ENCODE measurements at places on chromosomes 1 and 21.

- no peak for DNase-seq
These were observed 63.6 kb upstream of the ZC3H12A start for GRCh38 chr1:37410815-37411214.

- no peak for DNase-seq
These were observed 415 bp upstream of the LAD1 start for GRCh38 chr1:201399352-201400126.

DNA sequence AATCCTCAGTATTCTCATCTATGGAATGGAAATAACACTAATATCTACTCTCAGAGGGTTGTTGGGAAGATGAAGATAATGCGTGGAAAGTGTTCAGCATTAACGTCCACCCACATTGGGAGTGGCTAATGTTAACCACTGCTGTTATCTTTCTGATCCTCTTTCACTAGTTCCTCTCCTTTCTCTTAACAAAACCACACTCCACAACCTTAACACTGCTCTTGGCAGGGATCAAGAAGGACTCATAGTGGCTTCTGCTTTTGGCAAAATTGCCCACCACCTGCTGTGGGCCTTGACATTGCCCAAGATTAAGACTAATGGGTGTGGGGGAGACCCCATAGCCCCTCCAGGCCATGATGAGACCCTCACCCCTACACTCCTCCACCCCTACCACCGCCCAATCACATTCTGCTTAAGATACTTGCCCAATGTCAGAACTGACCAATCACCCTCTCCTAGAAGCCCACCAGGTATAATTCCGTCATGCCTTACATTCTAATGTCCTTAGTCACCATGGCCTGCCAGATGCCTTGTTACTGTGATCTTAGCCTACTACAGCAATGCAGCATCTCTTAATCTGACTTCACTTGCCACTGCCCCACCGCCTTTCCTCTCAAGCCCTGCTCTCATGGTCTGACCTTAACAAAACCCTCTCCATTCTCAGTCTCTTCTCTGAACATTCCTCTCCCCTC, 27.1 kb downstream of the DHCR24 start:
- no peak for DNase-seq

DNA sequence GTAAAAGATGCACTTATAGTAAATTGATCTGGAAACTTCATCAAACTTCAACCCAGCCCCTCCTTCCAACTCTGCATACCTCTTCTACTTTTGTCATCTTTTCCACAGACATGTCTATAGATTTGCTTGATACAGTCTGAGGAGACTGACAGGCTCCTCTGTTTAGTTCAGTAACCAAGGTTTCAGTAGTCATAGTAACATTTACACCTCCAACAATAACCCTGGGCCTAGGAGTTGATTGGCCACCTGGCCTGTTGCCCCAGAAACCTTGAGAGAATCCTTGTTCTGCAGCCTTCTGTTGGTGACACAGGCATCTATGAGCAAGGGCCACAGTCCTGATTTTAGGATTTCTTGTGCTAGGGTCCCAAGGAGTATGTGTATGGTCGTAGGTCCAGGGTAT, at the start of gene CFAP141:
Gene CFAP141 (minus strand): TSS at position 138 of the 400 bp plus-strand sequence. CDS start 26 bp downstream, at position 112.
- no peak for DNase-seq

DNA sequence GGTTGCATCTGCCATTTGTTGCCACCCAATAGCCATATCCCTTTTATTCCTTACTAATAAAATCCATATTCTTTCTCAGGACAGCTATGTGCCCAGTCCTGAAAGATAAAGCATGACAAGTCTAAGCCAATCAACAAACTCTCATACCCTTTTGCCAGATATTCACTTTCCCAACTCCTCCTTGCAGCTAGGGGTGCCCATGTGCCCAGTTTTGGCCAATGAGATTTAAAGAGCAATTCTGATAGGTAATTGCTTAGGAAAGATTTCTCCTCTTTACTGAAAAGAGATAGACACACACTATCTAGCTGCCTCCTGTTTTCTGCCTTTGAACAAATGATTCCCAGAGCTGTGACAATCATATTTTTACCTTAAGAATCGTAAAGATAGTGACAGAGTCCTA, 55.1 kb upstream of the LRRC8D start:
- no peak for DNase-seq

DNA sequence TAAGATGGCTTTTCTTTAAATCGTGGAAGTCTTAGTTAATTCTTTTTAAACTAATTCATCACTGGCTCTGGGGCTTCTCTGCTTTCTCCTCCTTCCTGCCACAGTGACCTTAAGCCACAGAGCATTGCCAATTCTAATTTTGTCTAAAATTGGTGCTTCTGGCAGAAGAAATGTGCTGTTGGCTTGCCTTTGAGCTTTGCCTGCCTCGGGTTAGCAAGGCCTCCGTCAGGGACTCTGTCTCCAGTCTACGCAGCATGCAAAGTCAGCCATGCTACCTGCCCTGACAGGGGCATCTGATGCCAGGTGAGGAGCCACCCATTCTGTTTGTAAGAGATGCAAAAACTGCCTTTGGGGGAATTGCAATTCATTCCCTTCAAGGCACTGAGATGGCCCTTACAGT, 25.2 kb downstream of the CLDN14 start:
- no peak for DNase-seq

- DNase-seq, result no peak
These were observed 30.4 kb upstream of the FOXO6 start for GRCh38 chr1:41330588-41331545.

GRCh38 chr1:209585197-209585596, 1.7 kb downstream of the CAMK1G start:
- DNase-seq, result no peak

DNA sequence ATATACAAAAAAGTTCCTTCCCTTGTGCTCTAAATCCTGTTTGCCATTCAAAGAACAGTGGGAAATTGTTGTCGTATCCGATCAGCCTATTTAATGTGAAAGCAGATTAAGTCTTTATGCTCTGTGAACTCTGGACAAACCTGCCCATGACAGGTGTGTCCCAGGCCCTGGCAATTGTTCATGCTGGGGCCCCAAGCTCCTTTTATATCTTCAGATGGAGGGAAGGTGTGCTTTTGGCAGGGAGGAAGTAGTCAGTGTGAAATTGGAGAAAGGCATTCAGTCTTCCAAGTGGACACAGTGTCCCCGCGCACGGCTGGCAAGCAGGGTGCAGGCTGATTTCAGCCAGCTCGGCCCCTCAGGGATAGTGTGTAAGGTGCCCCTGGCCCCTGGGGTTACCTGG, 135.1 kb upstream of the F3 start:
- DNase-seq, result no peak

- no peak for DNase-seq
These were observed 313.4 kb upstream of the C1orf174 start for GRCh38 chr1:4213366-4213973.
